ENCODE measurements at places on chromosomes 13 and 19.

GRCh38 chr19:9435279-9436268 is at the start of gene ZNF266:
Gene ZNF266 (minus strand): TSS chr19:9435573. CDS start chr19:9420089, 15,484 bp downstream.
- DNase-seq: peak; percentile 74

GRCh38 chr19:32555786-32556185 is 25.2 kb upstream of the PDCD5 start:
- no peak for DNase-seq

DNA sequence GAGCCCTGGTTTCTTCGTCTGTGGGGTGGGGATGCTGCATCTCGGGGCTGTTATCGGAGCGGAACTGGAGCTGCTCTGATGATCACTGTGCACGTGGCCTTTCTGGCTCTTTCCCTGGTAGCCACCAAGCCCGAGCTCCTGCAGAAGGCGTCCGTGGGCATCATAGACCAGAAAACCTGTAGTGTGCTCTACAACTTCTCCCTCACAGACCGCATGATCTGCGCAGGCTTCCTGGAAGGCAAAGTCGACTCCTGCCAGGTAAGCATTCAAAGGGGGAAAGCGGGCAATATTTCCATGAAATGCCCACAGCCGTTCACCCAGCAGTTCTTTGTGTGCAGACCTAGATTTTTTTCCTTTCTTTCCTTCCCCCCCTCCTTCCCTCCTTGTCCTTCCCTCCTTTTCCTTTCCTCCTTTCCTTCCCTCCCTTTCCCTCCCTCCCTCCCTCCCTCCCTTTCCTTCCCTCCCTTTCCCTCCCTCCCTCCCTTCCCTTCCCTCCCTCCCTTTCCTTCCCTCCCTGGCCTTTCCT is 9.4 kb downstream of the TIMM13 start:
- DNase-seq: no peak

- DNase-seq: no peak
Observed at GRCh38 chr13:99955747-99956472, 15.7 kb downstream of the ZIC5 start.

DNA sequence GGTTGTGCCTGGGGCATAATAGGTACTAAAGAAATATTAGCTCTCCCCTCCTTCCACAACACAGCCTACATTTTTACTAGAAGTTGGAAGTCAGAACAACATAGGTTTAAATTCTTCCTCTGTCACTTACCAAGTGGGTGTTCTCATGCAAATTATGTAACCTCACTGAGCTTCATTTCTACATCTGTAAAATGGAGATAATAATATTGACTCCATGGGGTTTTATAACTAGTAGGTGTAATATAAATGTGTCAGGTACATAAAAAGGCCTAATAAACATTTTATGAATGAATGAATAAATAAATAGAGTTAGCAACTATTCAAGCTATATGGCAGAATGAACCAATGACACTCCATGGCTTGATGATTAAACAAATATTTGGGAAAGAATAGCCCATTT is 27.1 kb upstream of the SERP2 start:
- DNase-seq: no peak

Measured in AG04450 (cell line).